ENCODE measurements at places on chromosomes 12 and 14.

- DNase-seq = no peak
Measured at GRCh38 chr14:59055439-59056045, 132.9 kb upstream of the DAAM1 start.

DNA sequence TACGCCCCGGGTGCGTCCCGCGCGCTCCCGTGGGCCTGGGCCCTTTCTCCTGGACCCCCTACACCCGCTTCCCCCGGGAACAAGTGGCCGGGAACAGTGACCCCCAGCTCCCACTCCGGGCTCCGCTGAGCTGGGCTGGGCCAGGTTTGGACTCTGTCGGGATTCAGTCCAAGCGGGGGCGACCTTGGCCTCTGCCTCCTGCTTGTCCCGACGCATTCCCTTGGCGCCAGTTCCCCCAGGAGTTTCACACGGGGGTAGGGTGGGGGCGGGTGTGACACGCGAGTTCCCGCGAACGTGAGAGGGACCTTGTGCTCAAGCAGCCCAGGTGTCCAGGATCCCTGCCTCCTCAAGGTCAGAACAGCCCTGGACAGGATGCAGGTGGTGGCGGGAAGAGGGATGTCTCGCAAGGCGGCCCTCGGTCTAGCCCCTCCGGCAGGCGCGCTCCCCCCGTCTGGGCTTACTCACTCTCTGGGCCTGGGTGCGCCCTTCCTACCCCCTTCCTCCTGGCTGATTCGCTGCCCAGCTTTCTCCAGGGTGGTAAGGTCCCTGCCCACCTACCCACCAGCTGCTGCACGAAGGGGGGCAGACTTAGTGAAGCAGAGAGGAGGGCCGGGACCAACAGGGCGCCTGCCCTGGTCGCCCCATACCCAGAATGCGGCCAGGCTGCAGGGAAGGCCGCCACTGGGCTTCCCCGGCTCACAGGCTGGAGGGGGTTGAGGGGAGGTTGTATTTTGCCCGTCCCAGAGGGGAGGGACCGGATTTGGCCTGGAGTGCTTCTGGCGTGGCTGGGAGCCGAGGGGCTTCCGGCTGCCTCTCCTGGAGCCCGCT lies 862 bp downstream of the CRIP2 start:
- no peak for DNase-seq

- no peak for DNase-seq
Measured at GRCh38 chr14:51206462-51206861, 33.6 kb upstream of the TMX1 start.

DNA sequence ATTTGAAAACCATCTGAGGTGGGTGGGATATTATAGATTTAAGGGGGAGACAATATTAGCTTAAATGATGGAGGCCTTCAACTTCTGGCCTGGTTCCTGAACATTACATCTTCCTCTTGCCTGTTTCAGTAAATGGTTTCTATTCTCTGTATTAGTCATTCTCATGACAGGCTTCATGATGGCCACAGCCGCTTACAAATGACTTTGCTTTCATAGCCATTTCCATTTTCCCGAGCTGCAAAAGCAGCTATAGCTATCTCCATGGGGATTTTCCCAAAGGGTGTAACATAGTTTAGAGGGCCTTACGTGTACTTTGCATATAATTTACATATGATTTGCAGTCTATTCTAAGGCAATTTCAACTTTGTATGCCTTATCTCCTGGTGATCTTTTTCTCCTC lies 121.8 kb downstream of the NRXN3 start:
- DNase-seq = no peak

DNA sequence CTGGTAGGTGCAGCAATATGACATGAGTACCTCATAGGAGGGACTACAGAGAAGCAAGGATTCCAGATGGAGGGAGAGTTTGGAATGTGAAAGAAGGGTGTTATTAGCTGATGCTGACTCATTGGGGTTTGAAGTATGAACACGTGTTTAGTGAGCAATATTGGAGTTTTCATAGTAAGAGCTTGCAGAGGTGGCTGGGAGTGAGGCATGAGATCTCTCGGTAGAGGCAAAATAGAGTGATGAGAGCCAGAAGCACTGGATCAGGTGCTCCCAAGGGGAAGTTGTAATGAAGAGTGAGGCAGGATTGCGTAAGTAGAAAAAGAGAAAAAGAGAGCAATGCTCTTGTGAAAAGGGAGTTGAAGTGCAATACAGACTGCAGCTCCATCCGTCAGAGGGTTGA lies 42.1 kb downstream of the MGST1 start:
- DNase-seq = no peak

DNA sequence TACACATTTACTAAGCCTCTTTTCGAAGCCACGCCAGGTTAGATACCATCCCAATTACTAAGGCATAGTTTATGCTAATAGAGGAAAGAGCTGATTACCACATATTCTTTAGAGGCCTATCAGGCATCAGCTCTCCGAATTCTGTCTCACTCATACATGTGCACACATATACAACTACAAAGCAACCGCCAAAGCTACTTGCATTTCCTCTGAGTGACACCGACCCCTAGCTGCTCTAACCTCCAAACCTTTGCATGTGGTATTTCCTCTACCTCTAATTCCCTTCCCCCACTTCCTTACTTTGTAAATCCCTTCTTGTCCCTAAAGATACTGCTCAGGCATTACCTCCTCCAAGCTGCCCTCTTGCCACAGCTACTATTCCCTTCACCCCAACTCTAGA lies 107.2 kb downstream of the DUSP6 start:
- DNase-seq = no peak

GRCh38 chr12:119842380-119842779 lies 34.7 kb downstream of the CIT start:
- DNase-seq = no peak

Data from left colon (tissue), 2 donors.